Stimulated activated naive CD8-positive, alpha-beta T cell treated with anti-CD3 and anti-CD28 coated beads, Interleukin-15, Interleukin-2, amounts not matched to agents 100 U/mL and 50 U/mL, for 24 hours (primary cell): ENCODE measurements at places on chromosomes 5 and 9.
A peak's percentile ranks its signal among the peaks of the same experiment; 100 is the strongest.

GRCh38 chr9:120886490-120886967 is 9.5 kb upstream of the PHF19 start:
- no peak for DNase-seq

DNA sequence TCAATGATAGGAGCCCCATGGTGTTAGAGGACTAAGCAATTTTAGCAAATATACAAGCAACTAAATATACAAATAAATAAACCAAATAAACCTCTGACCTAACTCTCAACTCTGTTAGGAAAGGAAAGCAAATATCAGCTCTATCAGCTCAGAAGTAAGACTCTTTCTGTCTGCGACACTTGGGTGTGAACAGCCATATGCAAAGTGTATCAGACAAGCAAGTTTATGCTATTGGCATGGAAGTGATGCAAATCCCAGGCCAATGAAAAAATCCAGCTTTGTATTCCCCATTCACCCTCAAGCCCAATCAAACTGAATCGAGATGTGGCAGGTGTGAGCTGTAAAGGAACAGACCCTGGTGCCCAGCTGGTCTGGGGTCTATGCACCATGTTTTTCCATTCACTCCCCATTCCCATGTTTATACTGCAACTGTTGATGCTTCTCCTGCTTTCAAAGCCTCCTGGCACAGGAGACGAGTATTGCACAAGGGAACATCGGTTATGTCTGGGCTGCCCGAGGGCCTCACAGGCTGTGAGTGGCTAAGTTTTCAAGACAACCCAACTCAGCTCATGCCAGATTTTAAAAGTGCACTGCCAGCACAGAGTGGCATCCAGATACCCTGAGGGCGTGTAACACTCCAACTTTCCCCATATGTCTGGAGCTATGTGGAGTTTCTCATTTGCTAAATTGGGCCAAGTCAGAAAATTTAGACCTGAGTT is 73.1 kb downstream of the FEM1C start:
- DNase-seq = no peak

- no peak for DNase-seq
Measured at GRCh38 chr5:91712718-91713117, 329.6 kb upstream of the ARRDC3 start.

GRCh38 chr9:129282272-129282671 is 104.2 kb upstream of the IER5L start:
- no peak for DNase-seq

- DNase-seq = no peak
Measured at GRCh38 chr5:143119291-143119769, 284.2 kb downstream of the NR3C1 start.

- peak; percentile 21 for DNase-seq
Measured at GRCh38 chr9:105385381-105385985, 62.4 kb upstream of the FSD1L start.

DNA sequence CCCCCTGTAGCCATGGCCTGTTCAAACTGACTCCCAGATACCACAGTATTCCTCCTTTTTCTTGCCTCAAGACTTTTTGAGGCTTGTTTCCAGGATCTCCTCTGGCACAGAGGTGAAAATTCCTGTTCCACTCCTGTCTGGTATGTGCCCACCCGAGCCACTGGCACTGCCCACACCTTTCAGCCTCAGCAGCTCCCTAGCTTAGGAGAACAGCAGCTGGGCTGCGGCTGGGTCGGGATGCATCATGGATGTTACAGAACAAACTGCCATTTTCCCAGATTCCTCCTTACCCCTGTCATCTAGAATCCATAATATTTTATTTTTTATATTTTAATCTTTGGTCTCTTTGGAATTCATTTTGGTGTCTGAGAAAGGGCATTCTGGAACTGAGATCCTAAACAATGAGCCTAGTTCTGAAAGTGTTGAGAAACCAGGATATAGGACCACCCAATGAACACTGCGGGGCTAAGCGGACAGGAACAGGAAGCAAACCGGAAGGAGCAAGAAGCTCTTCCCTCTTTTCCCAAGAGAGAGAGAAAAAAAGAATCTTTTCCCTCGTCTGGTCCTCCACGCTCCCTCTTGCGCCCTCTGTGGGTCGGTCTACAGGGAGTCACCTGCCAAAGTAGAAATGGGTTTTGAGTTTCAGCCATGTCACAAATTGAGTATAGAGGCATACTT is 12.5 kb downstream of the OR2S2 start:
- peak; percentile 85 for DNase-seq

DNA sequence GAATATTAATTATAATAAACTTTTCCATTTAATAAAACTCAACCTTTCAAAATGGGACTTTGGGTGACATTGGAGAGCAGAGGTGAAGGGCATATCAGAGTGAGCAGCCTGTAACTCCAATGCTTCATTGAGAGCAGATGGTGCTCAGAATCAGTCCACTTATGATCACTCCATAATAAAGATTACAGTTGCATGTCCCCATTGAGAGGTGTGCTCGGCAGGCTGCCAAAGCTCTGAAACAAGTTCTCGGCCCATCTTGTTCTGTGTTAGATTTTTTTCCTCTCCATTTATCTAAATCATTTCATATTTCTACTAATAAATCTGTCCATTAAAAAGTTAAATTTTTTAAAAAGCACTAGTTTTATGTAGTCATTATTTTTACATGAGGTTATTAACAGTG is 1786.4 kb upstream of the WWC1 start:
- no peak for DNase-seq

GRCh38 chr5:74822288-74822687 is 43.9 kb downstream of the FAM169A start:
- no peak for DNase-seq

- peak; percentile 57 for DNase-seq
Measured at GRCh38 chr5:35089334-35090314, 41.9 kb upstream of the AGXT2 start.

GRCh38 chr5:132776938-132777208 is 166 bp downstream of the SEPTIN8 start:
- DNase-seq = no peak

GRCh38 chr9:98627296-98627695 is 81.4 kb downstream of the GABBR2 start:
- no peak for DNase-seq

GRCh38 chr5:78985116-78985724 is at the start of gene ARSB:
TSS of gene ARSB (minus strand) at chr5:78985310. CDS start at chr5:78985248, 62 bp downstream.
- peak; percentile 73 for DNase-seq

DNA sequence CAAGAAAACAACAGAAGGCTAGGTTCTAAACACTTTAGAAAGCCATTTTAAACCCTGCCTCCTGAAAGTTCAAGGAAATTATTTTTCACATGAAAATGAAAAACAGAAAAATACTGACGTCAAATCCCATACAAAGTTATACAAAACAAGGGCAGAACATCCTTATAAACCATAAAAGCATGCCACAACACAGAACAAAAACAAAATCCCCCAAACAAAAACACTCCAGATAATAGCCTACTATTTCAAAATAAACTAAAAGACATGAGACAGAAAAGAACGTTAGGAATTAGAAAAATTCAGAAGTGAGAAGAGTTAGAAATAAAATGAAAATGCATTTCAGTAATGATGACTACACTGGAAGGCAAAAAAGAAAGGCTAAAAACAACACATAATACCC is 173.6 kb downstream of the DCP2 start:
- DNase-seq = no peak

- no peak for DNase-seq
Measured at GRCh38 chr9:117050007-117050406, 362.9 kb downstream of the TRIM32 start.

GRCh38 chr5:50978924-50979323 is 312.5 kb downstream of the PARP8 start:
- DNase-seq = no peak

- no peak for DNase-seq
Measured at GRCh38 chr9:87346061-87346665, 151.5 kb upstream of the DAPK1 start.
